ENCODE measurements at places on chromosomes 16 and 17.
A peak's percentile ranks its signal among the peaks of the same experiment; 100 is the strongest.

DNA sequence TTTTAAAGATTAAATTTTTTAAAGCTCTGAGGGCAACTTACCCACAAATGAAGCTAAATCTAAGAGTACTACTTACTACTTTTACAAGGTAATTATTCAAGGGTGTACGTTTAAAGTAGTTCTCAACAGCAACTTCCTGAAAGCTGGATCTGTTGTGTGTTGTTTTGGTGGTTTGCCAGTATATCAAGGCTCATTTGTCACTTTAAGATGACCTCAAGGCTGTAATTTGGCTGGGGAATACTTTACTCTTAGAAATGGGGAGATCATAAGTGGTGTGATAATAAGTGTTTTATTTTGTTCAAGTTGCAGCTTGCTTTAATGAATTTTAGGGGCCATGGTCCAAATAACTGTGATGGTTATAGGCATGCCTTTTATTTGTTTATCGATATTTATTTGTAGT is 30.4 kb downstream of the AP2B1 start:
- no peak for DNase-seq

DNA sequence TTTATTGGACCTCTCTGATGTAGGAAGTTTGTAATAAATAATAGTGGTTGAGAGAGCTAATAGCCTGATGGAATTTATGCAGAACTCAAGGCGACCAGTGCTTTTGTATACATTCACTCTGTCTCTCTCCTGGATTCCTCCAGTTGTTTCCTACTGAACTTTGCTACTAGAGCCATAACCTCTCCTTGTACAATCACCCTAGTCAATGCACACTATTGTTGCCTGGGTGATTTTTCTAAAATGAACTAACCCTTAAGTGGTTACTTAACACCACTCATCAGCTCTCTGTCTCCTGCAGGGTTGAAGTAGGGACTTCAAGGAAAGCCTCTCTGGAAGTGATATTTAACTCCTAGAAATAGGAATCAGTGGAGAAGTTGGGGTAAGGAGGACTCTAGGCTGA is 9.7 kb downstream of the PHKB start:
- DNase-seq = no peak

GRCh38 chr16:84818989-84819643 is 669 bp upstream of the CRISPLD2 start:
- no peak for DNase-seq

DNA sequence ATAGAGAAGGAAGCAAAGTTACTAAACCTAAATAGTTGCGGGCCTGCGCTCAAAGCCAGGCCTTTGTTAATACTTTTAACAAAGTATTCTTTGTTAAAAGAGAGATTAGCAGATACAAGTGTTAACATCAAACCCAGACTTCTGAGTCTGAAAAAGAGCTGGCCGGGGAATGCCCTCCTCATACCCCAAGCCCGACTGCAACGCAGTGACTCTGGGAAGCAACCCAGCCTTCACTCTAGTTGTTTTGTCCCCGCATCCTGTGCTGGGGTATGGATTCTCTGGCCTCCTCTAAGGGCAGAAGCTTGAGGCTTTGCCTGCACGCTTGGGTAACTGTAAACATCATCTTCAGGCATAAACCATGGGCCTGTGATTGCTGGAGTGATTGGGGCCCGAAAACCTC is 48.3 kb downstream of the ADCY7 start:
- no peak for DNase-seq

DNA sequence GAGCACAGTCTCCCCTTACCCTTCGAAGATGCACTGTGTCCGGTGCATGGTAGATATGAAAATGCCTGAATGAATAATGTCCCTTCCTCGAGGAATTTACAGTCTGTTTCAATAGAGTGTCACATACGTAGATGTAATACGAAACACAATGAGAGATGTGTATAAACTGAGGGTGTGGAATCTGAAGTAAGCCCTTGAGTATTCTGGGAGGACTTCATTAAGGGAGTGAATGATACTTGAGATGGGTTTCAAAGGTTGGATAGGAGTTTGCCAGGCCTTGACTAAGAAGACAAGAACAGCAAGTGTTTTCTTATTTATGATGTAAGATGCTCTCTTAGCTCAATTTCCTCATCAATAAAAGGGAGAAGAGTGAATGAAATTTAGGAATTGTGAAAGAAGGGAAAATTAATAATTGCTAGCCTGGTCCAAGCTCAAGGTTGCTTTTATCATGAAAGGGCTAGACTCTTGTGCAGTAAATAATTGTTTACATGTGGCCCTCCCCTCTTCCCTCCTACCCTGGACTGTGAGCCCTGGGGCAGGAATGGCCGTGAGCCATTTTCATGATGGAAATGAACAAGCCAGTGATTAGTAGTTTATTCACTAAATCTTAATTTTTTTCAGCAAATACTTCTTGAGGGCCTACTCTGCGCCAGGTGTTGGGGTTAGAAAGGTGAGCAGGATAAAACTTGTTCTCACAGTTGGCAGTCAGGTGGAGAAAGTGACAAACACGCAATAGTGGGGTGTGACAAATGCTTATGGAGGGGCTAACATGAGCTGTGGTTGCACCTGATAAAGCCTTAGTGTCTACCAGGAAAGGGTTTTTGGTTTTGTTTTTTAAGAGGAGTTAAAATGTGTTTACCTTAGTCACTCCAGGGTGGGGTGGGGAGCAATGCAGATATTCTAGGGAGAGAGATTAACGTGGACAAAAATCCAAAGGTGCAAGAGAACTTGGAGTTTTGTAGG is 1.6 kb downstream of the KIF22 start:
- no peak for DNase-seq

GRCh38 chr16:26413780-26414179 is 652.9 kb upstream of the C16orf82 start:
- DNase-seq = no peak

- DNase-seq = no peak
Measured at GRCh38 chr17:11244776-11245175, 3.8 kb downstream of the SHISA6 start.

DNA sequence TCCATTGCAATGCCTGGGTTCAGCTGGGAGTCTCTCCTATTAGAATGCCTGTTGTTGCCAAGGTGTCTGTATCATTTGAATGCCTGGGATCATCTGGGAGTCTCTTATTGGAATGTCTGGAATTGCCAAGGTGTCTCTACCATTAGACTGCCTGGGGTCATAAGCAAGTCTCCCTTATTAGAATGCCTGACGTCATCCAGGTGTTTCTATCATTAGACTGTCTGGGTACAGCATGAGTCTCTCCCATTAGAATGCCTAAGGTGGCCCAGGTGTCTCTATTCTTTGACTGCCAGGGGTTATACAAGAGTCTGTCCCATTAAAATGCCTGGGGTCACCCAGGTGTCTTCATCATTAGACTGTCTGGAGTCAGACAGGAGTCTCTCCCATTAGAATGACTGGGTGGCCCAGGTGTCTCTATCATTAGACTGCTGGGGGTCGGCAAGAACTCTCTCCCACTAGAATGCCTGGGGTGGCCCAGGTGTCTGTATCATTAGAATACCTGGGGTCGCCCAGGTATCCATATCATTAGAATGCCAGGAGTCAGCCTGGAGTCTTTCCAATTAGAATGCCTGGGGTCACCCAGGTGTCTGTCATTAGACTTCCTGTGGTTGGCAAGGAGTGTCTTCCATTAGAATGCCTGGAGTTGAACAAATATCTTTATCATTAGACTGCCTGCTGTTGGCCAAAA is 2274.0 kb downstream of the TP53TG3F start:
- no peak for DNase-seq

GRCh38 chr17:12900474-12900873 is 111.2 kb downstream of the ARHGAP44 start:
- no peak for DNase-seq

DNA sequence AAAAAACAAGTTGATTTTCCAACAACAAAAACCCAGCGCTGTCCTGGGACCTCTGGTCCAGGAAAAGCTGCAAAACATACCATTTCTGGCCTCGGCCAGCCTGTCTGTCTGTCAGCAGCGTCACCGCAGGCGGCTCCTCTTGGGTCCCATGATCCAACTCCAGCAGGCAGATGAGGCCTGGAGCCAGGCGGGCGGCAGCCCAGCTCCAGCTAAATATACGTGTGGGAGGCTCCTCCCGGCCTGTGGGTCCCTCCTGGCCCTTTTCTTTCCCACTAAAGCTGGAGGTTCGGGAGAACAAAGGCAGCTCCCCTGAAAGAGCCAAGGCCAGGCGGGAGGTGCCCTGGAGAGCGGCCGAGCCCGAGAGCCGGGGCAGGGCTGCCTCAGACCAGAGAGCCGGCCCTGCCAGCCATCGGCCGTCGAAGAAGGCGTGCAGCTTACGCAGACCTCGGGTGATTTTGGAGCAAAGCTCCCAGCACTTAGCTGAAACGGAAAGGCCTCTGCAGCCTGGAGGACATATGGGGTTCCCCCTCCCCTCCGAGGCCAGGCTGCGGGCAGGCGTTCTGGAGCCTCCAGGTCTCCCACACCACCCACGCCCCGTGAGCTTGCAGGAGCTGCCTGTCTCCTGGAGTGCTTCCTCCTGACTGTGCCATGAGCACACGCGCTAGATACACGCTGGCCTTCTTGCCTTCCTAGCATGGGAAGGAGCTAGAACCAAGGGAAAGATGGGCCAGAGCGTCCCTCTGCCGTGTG is 19.9 kb upstream of the JPH3 start:
- peak; percentile 79 for DNase-seq

DNA sequence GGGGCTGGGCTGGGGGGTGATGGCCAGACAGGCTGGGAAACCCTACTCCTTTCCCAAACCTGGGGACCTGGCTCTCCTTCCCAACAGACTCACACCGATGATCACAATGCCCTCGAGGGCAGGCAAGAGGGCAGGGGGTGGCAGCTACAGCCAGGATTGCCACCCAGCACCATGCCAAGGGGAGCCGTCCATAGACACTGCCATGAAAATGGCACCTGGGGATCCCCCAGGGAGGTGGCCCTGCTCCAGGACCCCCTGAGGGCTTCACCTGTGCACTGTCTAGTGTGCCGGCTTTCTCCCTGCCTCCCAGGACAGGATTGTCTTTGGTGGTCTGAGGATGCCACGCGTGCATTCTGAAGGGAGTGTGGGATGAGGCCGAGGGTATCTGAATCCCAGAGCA is 24.6 kb downstream of the RPH3AL start:
- no peak for DNase-seq

Data from ACHN (cell line).